ENCODE measurements at places on chromosomes 12 and 14. TPM values are rescaled to one million over a fixed set of nuclear protein-coding genes. Genes with fewer than 3 reads are reported as not detected.

- no peak overlapping the region for H3K4me3 ChIP-seq
- peaks cover 64% of the 10 kb centered on the region for H3K27me3 ChIP-seq
- DNase-seq = no peak
- no peak overlapping the region for H3K27ac ChIP-seq
- peaks cover 16% of the 10 kb centered on the region for H3K4me1 ChIP-seq
These were observed 17.3 kb downstream of the EPYC start for GRCh38 chr12:90987520-90987919.

DNA sequence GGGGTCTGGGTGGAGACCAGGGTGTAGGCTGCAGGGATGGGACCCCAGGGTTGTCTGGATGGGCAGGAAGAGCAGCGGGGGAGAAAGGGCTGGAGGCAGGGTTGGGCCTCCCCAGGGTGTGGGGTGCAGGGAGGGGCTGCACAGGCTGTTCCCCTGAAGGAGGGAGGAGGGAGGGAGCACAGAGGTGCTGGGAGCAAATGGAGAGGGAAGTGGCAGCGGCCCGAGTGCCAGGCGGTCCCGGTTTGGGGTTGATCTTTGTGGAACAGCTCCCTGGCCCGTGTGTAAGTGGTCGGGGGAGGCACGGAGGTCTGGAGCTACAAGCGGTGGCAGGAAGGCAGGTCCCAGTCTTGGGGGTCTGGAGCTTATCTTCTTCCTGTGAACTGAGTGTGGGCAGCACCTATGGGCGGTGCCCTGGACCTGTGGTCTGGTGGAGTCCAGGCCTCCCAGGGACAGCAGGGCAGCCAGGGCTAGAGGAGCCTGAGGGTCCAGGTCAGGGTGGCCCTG is 391.6 kb downstream of the TMEM121 start:
- no peaks in the 10 kb centered on the region for H3K36me3 ChIP-seq
- H3K4me3 ChIP-seq = no peak overlapping the region
- no peaks in the 10 kb centered on the region for H3K4me1 ChIP-seq
- H3K27me3 ChIP-seq = no peaks in the 10 kb centered on the region

MLF2 gene
- total RNA-seq = 292 TPM

DNA sequence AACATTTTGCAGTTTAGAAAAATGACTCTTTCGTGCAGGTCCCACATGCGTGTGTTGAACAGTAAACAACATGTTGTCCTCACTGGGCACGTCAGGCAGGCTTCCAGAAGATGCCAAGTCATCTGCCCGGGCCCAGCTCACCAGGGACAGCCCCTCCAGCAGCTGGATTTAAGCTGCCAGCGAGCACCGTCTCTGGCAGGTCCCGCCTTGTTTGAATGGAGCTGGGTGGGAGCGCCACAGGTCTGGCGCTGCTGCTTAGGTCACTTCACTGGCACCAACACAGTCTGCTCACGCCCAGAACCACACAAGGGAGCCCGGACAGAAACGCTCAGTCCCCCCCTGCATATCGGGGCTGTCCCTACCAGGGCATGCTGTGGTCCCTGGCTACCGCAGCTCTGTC is 33.1 kb upstream of the MMP17 start:
- H3K27ac ChIP-seq = peak overlapping the region; percentile 87
- no peaks in the 10 kb centered on the region for H3K27me3 ChIP-seq
- peaks cover 5% of the 10 kb centered on the region for H3K36me3 ChIP-seq
- no peak for DNase-seq
- H3K4me1 ChIP-seq = peaks cover 20% of the 10 kb centered on the region
- H3K4me3 ChIP-seq = no peak overlapping the region

DNA sequence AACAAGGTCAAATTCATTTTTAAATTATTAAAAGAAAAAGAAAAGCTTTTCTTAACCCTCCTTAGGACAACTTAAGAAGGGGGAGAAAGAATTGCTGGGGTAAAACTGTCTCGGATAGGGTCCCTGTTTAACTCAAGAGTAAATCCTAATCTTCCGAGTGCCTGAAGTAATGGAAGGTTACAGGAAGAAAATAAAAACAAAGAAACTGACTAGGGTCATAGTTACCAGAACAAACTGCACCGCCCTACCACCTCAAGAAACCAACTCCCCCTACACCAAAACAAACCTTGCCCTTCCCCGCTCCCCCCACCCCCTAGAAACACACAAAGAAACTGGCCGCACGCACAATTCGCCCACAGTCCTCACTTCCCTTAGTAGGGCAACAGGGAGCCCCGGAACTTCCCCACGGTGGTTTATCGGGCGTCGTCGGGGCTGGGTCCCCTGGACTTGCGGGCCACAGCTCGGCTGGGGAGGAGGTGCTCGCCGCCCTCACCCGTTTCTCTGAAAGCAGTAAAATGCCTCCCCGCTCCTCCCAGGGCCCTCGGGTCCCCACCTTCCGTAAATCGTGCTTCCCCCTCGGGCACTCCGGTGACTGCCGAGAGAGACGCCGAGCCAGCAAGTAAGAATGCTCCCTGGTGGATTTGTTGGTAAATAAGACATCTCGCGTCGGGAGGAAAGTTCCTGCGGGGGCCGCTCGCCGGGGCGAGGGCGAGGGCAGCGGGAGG is 2.4 kb downstream of the SINHCAF start:
- DNase-seq = peak; percentile 56
- no peaks in the 10 kb centered on the region for H3K27me3 ChIP-seq
- peaks cover 52% of the 10 kb centered on the region for H3K4me1 ChIP-seq
- no peaks in the 10 kb centered on the region for H3K36me3 ChIP-seq
- H3K27ac ChIP-seq = peak overlapping the region; percentile 99
- H3K4me3 ChIP-seq = peak overlapping the region; percentile 93

ZDHHC22 gene
- 29.3 TPM for total RNA-seq

All from GM23338 (cell line).